ENCODE measurements at places on chromosomes 5 and 9.

DNA sequence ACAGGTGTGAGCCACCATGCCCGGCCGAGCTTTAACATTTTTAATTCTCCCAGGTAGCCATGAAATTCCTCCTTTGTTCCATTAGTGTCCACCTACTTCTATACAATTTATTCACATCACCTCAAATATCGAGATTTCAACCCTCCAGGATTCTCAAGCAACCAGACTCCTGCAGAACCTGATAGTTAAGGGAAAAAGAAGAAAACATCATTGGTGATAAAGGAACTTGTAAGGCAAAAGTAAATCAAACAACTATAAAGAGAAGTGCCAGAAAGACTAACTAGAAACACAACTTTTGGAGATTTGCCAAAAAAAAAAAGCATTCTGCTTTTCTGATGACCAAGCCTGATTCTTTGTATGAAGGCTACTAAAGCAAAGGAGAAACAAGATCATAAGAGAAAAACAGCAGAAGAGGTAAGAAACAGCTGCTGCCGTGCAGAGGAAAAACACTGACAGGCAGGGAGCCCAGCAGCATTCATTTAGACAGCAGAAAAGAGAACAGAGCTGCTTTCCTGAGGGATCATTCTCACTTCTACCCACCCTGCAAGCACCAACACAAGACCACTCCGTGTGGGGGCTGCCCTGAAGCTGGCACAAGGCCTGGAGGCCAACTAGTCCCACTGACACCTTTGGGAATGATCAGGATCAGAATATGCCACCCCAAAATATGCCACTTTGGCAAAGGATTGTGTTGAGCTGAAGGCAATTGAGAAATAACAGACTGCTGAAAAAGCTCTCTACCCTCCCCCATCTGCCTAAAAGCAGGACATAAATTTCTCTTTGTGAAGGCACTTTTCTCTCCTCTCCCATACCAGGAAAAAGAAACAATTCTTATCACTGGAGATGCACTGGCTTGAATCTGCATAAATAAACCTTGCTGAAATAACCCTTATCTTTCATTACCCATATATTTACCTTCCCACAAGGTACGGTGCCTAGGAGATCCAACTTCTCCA is 75.1 kb downstream of the ALDH7A1 start:
- no peak for DNase-seq

DNA sequence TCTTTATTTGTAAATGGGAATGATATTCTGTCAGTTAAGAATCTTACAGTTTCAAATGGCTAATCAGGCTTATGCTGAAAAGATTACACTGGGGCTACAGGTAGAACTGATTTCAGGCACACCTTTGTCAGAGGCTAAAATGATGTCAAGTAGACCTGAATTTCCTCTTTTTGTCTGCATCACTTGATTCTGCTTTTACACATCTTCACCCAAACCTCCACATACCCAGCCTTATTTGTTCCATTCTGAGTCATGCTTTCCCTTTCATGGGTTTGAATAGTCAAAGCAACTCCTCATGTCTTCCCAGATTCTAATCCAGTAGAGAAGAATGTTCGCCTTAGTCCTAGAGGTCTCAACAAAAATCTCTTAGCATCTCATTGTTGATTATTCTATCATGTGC is 156.4 kb downstream of the CWC27 start:
- DNase-seq: no peak

DNA sequence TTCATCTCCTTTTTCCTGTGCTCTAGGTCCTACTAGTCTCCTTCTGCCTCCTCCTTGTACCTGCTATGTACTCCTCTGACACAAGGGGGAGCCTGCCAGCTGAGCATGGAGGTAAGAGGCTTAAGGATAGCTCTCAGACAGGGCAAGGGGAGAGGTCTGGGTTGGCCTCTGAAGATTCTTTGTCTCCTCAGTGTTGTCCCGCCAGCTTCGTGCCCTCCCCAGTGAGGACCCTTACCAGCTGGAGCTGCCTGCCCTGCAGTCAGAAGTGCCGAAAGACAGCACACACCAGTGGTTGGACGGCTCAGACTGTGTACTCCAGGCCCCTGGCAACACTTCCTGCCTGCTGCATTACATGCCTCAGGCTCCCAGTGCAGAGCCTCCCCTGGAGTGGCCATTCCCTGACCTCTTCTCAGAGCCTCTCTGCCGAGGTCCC is 3.8 kb downstream of the CREB3 start:
- peak; percentile 56 for DNase-seq

- no peak for DNase-seq
Observed at GRCh38 chr9:94175669-94176068, 83.4 kb upstream of the ZNF169 start.

GRCh38 chr9:99824378-99825171 is 2.9 kb downstream of the NR4A3 start:
- DNase-seq: no peak

DNA sequence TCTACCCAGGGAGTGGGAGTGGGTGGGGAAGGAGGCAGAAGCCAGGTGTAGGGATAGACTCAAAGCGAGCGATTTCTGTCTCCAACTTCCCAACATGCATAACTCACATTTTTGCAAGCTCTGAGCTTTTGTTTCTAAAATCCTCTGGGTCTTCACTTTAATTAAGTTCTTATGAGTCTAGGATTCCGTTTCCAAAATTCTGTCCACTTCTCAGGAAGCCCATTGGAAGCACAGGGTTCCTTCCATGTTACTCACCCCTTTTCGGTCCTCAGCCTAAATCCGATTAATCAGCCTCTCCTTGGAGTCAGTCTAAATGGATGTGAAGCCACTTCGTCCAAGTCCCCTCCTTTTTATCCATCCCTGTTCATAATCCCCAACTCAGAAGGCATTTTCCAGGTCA is 1.4 kb downstream of the GPX3 start:
- DNase-seq: no peak

GRCh38 chr5:57082441-57083067 is 91.3 kb upstream of the GPBP1 start:
- peak; percentile 65 for DNase-seq

DNA sequence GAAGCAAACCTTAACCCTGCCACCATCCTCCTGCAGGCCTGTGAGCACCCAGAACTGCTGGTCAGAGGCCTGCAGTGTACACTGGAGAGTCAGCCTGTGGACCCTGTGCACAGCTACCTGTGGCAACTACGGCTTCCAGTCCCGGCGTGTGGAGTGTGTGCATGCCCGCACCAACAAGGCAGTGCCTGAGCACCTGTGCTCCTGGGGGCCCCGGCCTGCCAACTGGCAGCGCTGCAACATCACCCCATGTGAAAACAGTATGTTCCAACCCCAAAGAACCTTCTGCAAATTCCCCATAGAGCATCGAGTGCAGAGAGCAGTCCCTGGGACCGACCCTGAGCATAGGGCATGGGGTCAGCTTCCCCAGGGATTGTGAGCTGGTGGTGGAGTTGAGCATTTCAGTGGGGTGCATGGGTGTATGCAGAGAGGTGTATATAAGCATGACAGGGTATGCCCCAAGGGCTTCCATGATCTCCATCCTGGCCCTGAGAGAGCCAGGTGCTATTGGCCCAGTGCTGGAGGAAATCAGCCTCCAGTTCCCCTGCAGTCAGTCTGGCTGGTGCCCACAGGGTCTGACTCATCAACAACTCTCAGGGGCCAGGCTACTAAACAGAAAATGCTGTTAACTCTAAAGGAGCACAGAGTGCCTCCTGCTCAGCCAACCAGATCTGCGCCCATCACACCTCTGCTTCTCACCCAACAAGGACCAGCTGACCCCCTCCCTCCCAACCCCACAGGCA is 126.2 kb downstream of the SAXO1 start:
- DNase-seq: no peak

DNA sequence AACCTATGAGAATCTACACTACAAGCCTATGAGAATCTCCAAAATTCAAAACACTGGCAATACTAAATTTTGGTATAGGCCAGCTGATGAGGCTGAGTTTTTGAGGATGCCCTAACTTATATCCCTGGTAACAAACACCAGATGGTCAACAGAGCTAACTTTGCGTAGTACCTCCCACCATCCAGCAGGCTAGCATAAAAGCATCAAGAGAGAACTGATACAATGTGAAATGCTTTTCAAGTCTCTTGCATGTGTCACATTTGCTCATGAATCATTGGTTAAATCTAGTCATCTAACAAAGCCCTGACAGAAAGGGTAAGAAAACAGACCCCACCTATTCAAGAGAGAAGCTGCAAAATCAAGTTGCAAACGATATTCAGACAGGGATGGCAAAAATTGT is 1609.7 kb upstream of the CDH9 start:
- peak; percentile 10 for DNase-seq

- no peak for DNase-seq
Observed at GRCh38 chr5:172975289-172975688, 8.3 kb upstream of the ATP6V0E1 start.

DNA sequence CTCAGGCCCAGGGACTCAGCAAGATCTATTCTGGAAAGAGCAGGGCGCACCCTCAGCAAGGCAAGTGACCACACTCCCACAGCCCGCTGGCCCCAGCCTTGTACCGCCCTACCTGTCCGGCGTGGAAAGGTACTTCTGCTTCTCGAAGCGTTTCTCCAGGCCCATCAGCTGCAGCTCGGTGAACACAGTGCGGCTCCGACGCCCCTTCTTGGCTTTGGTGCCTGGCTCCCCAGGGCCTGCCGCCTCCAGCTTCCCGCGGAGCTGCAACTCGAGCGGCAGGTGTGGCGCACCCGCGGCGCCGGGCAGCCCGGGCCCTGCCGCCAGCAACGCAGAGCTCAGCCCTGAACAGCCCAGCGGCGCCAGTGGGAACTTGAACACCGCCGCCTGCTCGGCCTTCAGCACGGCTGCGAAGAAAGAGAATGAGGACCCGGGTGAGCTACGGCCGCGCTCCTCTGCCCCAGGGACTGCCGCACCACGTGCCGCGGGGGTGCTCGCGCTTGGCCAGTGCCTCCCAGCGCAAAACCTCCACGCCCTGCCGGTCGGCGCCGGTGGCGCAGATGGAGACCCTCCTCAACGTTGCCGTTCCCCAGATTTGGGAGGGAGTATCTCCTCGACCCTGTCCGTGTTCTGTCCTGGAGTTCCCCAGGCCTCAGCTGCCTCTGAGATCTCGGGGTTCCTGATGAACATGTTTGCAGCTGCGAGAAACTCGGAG is 2.2 kb downstream of the BARX1 start:
- no peak for DNase-seq

DNA sequence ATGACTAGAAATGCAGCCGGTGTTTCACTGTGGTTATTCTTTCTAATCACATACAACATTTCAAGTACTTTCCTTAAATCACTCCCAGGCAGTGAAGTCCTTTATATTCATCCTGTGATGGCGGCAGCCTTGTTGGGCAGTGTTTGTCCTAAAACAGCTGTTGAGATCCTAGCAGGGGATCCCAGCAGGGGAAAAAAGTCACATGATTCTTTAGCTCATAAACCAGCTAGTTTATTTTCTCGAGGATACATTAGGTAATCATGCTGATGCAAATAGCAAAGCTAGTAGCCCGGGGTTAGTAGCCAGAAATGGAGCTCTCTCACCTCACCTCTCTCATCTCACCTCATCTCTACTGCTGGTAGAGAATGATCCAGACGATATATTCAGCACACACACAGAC is 70.5 kb downstream of the FOXD1 start:
- no peak for DNase-seq

- DNase-seq: peak; percentile 65
Observed at GRCh38 chr9:33158843-33159776, 8.0 kb downstream of the B4GALT1 start.

GRCh38 chr5:174273325-174273724 is 227.8 kb downstream of the NSG2 start:
- DNase-seq: no peak
